ENCODE measurements at places on chromosomes 6 and 20.

- DNase-seq, result no peak
These were observed 217.1 kb upstream of the MAN1A1 start for GRCh38 chr6:119566546-119567260.

DNA sequence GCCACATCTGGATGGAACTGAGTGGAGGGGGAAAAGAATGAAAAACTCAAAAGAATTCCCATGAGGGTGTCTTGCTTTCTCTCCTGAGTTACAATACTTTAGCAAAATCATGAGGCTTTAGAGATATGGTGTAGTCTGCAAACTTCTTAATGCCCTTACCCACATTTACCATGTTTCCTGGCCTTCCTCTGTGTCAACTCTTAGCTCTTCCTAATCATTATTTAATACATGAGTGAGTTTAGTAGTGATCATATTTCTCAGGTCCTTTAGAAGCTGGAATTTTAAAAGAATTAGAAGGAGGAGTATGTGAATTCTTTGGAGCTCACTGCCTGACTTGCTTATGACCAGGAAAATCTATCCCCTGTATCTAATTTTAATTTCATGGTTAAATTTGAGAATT, 39.0 kb downstream of the STX11 start:
- no peak for DNase-seq

GRCh38 chr6:167113047-167113754, 9.7 kb upstream of the CCR6 start:
- no peak for DNase-seq

DNA sequence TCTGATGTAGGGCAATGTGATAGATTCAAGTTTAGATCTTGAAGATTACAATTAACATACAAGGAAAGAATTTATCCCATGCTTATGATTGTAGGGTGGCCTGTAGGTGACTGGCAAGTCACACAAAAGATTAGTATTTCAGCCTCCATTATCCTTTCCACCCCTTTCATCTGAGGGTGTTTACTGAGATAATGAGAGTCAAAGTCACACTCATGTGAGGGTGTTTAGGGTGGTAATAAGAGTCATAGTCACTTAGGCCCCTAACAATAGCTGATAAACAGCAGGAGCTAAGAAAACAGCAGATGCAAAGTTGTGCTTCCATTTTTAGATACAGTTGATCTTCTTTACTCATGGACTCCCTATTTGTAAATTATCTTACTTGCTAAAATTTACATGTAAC, 11.4 kb downstream of the FAM184A start:
- DNase-seq, result no peak

GRCh38 chr6:123000244-123000770, 4.3 kb downstream of the CLVS2 start:
- DNase-seq, result no peak

GRCh38 chr6:43893073-43893472, 123.1 kb downstream of the VEGFA start:
- no peak for DNase-seq

GRCh38 chr6:53813096-53813495, 18.3 kb downstream of the LRRC1 start:
- DNase-seq, result no peak

- DNase-seq, result no peak
These were observed 1091.1 kb upstream of the GJE1 start for GRCh38 chr6:141041596-141042087.

DNA sequence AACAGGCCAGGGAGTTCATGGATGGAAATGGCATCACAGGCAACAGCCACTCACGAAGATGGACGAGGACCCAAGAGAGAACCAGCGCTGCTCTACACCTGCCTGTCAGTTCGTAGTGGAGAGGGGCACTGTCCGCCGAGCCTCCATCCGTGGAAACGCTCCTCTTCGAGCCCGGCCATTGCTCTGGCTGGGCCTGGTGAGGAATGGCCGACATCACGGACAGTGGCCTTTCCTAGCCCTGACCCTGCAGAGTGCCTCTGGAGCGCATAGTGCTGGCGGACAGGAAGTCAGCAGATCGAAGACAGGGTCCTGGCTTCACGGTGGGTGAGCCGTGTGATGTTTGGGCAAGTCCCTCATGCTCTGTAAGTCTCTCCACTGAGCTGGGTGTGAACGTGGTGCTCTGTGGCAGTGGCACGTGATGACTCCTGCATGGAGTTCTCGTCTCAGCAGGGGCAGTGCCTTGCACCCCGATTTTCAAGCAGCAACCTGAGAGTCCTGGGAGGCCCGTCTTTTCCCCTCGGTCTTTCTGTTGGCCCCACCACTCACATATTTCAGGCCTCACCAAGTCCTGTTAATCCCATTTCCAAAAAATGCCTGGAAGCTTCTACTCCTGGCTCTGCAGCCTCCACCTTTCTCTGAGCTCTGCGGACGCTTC, 214.4 kb downstream of the ERMARD start:
- DNase-seq, result no peak

- no peak for DNase-seq
These were observed 135.9 kb downstream of the JPH2 start for GRCh38 chr20:44050925-44051660.

DNA sequence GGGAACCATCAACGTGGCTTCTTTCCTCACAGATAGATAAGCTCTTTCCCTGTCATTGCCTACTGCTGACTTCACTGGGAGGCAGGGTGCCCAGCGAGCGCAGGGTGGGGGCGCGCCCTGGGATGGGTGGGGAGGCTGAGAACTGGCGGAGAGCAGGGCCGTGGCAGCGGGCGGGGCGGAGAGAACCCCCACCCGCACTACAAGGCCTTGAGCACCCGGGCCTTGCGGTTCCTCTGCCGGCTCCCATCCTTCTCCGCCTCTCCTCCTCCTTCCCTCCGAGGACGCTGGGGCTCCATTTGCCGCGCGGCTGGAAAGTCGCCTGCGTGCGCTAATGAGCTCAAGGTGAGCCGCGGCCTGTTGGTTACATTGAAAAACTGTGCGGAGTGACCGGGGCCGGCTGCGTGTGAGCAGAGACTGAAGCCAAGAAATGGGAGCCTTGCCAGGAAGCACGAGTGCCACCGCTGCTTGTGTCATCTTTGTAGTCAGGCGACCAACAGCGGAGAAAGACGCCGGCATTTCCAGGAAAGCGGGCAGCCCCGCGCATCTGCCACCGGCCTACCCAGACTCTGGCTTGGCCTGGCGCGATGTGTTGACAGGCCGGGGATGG, 963.5 kb upstream of the SLC35B3 start:
- no peak for DNase-seq

DNA sequence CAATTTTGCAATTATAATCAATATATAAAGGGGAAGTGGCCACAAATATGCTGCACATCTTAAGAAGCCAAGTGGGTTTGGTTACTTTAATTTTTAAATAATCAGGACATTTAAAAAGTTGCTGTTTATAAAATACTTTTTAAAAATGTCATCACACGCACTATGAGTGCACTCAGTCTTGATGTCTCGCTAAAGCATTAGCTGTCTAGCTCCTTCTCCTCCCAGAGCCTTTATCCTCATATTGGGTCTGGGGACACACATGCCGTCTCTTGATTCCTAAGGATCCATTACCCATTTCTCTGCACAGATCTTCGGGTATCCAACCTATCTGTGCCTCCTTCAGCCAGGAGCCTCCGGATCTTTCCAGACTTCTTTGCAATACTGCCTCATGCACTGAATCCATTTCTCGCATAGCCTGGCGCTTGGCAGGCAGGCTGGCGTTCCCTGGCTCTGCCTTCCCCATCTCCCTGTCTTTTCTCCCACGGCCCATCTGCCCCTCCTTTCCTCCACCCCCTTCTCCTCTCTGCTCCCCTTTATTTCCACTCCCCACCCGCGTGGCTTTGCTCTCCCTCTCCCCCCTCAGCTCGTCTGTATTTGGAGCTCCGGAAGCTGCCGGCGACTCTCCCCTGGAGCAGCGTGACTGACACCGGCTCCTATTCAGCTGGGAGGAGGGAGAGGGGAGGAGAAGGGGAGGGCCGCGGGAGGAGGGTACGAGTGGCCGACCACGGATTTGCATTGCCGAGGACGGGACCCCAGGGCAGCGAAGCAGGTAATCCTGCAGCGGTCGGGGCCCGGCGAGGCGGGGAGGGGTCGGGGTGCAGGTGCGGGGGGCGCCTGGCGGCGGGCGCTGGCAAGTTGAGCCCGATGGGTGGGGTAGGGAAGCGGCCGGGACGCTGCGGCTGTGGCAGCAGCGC, at the start of gene CAP2:
CAP2 (plus strand) TSS at position 618 of the 914 bp plus-strand sequence. CDS start 27,961 bp downstream, outside the sequence.
- peak; percentile 35 for DNase-seq

- no peak for DNase-seq
These were observed 36.6 kb upstream of the UBR2 start for GRCh38 chr6:42527204-42527603.

DNA sequence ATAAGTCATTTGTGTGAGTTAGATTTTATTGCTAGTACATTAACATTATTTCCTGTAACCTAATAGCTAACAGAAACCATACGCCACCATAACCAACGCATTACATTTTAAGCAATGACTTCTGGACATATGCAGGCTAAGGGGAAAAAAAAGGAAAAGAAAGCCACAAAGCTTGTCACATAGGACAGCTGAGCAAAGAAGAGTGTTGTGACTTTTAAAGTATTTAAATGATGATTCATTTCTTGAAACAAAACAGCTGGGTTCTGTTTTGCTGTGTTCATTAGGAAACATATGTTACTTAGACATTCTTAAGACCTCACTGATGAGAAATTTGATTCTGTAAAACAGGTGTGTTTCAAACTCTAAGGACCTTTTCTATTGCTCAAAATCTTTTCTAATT, 171.4 kb downstream of the COL9A1 start:
- DNase-seq, result no peak

- DNase-seq, result no peak
These were observed 180.4 kb upstream of the DTNBP1 start for GRCh38 chr6:15843226-15843625.

- peak; percentile 83 for DNase-seq
These were observed at the start of gene ZNF335 for GRCh38 chr20:45971675-45972499. Gene ZNF335 (minus strand): TSS chr20:45972203. CDS start chr20:45971410, 793 bp downstream.

- no peak for DNase-seq
These were observed 13.8 kb downstream of the HECA start for GRCh38 chr6:139148557-139149235.

- peak; percentile 82 for DNase-seq
These were observed 75.8 kb upstream of the AFDN start for GRCh38 chr6:167750956-167751358.

GRCh38 chr20:53952528-53953096, 117.8 kb downstream of the BCAS1 start:
- no peak for DNase-seq

GRCh38 chr6:109420751-109421150, 19.7 kb downstream of the PPIL6 start:
- no peak for DNase-seq

DNA sequence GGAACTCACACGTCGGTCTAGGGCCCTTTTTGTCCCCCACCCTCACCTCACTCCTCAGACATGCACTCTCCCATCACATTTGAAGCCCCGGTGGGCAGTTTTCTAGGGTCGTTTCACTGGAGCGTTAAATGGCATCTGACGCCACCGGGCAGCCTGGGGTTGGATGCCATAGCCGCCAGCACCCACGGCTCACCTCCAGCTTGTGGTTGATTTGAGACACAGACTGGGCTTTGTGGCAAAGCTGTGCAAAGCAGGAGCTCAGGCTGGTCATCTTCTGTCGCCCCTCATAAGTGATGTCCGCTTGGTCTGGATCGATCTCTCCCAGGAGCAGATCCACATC, 530 bp downstream of the GOPC start:
- no peak for DNase-seq

GRCh38 chr6:154617175-154617574, 106.7 kb upstream of the CNKSR3 start:
- no peak for DNase-seq

GRCh38 chr6:136508725-136509392, 41.4 kb downstream of the MAP7 start:
- DNase-seq, result no peak

- no peak for DNase-seq
These were observed 110.7 kb downstream of the KIF6 start for GRCh38 chr6:39614393-39614950.

DNA sequence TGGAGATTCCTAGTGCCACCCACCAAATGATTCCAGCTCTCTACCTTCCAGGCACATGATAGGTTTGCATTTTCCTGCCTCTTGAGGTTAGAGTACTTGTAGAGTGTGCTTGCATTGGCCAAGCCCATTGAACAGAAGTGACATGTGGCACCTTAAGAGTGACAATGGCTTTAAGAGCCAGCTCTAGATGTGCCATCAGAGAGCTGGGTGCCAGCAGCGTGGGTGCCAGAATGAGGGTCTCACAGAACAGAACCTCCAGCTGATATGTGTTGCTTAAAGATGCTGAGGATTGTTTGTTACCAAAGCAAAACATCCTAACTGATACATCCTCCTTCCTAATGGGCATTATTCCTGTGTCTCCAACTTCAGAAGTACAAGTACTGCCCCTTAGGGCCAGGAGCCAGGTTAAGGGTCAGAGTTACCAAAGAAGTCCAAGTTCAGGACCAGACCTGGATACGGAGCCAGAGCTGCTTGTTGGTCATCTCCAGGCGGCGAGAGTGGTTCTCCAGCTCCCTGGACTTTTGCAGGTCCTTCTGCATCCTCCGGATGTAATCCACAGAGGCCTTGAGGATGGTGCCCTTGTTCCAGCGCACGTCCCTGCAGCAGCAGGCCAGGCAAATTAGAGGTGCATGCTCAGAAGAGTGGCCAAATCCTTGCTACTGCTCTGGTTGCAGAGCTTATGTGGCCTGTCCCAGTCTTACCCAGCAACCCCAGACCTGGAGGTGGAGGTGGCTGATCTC, 47.5 kb downstream of the MDFI start:
- no peak for DNase-seq

DNA sequence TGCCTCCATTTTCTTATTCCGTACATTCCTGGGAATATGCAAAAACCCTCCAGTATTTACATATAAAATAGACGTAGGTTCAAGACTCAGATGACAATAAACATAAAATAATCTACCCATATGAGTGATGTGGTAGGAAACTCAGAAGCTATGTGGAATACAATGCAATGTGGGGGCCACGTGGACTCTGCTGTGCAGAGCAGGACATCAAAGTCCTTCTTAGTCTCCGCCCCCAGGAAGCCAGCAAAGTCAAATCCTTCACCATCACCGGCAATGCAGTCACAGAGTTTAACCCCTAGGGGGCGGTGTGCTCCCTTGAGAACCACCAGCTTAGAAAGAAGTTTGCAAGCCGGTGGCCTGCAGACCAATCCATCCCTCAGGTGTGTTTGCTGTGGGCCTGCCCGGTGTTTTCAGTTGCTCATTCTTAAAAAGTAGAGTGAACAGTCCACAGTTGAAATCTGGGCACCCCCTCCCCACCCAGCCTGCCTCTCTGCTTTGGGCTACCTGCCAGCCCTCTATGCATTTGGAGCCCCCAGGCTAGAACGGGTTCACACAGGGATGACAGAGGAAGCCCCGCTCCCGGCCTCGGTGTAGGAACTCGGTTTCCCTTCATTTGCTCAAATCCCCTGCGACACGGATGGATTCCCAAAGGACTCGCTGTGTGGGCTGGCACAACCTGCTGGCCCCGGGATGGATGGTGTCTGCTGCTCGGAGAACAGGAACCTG, 59.9 kb downstream of the SULF2 start:
- no peak for DNase-seq

Data from cerebellar nuclear complex (tissue), 1 donor.